ENCODE measurements at places on chromosomes 3 and 15.

DNA sequence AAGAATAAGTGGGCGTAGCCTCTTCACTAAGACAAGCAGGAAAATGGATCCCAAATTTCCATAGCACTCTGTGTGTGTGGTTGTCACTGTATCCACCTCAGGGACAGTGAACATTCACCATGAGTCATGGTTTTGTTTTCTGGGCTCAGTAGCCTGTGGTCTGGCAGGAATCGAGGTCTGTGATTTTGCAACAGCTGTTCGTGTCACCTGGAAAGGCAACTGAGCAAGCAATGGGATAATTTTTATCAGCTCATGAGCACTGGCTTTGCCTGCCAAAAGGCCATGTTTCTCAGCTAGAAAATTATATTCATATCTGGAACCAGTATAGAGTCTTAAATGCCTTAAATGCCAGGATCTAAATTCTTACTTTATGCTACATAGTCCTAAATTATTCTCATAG, 60.9 kb downstream of the STRIT1 start:
- no peak for ATAC-seq

DNA sequence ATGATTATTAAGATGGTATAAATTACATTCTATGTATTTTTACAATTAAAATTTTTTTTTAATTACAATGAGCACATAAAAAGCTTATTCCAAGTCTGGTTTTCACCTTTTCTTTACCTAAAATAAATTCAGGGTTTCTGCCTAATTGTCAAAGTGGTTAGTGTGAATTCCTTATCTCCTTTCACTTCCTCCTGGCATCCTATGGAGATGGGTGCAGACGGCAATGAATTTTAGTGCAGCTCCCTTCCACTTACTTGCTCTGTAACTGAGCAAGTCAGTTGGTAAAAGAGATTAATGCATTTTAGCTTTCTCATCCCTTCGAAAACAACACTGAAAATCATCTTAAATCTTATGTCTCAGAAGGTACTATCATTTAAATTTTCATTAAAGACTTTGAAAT, 13.1 kb downstream of the HDGFL3 start:
- ATAC-seq, result no peak

- no peak for ATAC-seq
Observed at GRCh38 chr3:188693435-188693834, 478.3 kb upstream of the TPRG1 start.

DNA sequence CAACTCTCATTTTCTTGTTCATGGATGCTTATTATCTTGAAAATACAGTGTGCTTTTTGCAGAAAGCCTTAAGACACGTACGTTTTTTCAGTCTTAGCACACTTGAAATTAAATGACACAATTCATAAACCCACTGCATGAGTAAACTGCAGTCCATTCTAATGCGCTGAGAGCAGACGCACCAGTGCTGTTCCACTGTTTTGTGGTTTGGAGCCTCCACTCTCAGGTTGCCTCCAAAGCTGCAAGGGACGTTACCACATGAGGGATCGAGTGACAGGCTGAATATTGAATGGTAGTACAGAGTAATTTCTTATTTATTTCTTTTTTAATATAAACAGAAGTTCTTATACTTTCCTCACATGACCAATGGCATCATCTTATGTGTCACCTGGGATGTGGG, 12.3 kb downstream of the IQCH start:
- ATAC-seq, result no peak

- ATAC-seq, result no peak
Observed at GRCh38 chr15:75361989-75362641, 6.3 kb downstream of the MAN2C1 start.

GRCh38 chr15:75156326-75157215, 45.1 kb upstream of the C15orf39 start:
- no peak for ATAC-seq

GRCh38 chr3:72095521-72095920, 310.6 kb upstream of the PROK2 start:
- no peak for ATAC-seq

- no peak for ATAC-seq
Observed at GRCh38 chr3:78972617-78973301, 795.0 kb downstream of the ROBO1 start.

DNA sequence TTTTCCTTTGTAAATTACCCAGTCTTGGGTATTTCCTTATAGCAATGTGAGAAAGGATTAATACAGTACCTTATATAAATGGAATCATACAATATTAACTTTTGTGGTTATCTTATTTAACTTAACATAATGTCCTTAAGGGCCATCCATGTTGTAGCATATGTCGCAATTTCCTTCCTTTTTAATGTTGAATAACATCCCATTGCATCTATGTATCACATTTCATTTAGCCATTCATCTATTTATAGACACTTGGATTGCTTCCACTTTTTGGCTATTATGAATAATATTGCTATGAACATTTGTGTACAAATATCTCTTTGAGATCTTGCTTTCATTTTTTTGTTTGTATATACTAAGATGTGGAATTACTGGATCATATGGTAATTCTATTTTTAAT, 342.2 kb downstream of the PDCD6IP start:
- no peak for ATAC-seq

DNA sequence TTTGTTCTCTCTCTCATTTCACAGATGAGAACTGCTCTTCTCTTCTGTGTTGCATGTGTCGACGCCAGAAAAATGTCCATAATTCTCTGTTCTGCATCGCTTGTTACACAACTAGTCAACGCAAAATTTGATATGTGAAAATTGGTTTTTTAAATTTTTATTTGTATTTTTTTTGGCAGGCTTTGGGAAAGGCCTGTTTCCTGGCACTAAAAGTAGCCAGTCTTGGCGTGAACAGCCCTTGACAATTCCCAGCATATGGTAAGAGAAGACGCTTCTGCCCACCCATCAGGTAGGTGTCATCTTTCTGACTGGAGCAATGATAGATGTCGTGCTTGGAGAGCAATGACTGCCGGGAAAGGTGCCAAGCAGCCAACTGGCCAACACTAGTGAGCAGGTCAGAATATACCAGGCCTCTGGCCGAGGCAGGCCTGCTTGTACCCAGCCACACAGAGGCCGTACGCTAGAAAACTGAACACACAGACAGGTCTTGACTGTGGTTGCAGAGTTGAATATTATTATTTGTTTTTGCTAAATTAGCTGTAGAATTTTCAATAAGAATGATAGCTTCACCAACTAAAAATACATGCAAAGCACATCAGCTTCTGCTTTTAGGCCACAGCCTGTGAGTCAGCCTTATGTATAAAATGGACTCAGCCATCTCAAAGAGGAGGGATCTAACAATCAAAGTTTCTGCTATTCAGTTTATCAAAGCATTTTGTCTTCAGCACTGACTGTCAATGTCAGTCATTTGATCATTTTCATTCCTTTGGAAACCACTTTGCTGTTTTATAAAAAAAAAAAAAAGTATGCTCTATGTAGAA, 837.5 kb downstream of the MCTP2 start:
- no peak for ATAC-seq

DNA sequence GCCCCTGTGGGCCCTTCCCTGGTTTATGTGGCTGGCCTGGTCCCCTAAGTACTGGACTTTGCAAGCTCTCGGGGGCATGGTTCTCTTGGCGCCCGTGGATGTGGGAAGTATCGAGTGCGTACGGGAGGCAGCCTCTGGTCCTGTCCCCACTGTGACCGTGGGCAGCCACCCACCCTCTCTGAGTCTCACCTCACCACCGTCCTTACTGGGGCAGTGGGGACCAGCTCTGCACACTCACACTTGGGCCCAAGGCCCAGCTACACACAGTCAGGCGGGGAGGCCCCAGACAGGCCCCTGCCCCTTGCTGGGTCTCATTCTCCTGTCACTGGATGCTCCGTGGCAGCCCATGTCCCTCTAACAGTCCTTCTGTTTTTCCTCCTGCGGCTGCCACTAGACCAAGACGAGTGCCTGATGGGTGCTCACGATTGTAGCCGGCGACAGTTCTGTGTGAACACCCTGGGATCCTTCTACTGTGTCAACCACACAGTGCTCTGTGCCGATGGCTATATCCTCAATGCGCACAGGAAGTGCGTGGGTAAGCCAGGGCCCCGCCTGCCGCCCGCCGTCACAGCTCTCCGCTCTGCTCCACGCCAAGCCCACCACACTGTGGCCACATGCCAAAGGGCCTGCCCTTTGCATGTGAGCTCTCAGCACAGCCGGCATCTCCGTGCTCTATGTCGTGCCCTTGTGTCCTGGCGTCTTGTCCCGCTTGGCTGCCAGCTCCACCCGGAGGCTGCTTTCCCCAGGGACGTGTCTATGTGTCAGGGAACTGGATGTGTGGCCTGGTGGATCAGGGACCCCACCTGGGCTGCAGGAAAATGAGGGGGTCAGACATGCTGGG, 72.7 kb downstream of the FBLN2 start:
- no peak for ATAC-seq

DNA sequence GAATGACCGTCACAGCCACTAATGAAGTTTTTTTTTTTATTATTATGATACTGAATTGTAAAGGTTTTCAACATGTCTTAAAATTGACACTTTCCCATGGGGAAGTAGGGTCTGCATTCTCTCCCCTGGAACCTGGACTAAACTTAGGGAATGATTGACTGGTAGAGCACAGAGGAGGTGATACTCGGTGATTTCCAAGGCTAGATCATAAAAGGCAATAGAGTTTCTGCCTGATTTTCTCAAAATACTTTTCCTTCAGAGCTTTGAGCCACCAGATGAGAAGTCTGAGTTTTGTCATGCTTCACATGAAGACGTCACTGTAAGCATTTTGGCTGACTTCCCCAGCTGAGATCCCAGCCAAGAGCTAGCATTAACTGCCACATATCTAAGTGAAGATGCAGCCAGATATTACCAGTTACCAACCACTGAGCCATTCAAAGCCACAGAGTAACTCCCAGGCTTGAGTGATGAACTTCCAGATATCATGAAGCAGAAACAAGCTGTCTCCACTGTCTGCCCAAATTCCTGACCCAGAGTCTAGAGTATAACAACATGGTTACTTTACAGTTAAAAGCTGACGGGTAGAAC, 105.8 kb downstream of the LSAMP start:
- no peak for ATAC-seq

GRCh38 chr15:29857221-29857789, 35.0 kb upstream of the TJP1 start:
- no peak for ATAC-seq

GRCh38 chr3:148800414-148800813, 27.2 kb upstream of the CPB1 start:
- ATAC-seq, result no peak

- no peak for ATAC-seq
Observed at GRCh38 chr15:66757521-66757920, 55.5 kb downstream of the SMAD6 start.

- ATAC-seq, result no peak
Observed at GRCh38 chr3:86948822-86949221, 42.1 kb downstream of the VGLL3 start.

- ATAC-seq, result no peak
Observed at GRCh38 chr3:126147932-126148683, 32.3 kb downstream of the ALDH1L1 start.

DNA sequence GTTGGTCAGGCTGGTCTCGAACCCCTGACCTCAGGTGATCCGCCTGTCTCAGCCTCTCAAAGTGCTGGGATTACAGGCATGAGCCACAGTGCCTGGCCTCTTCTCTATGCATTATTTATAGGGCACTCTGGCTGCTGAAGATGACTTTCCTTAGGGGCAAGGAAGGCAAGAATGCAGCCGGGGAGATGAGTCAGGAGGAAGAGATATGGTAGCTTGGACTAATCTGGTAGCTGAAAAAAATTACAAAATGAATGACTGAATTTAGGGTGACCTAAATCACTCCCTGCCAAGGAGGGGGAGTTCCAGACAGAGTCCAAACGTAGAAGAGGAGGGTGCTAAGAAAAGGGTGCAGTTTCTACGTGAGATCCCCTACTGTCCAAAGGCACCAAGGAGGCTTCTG, 14.2 kb downstream of the RHCG start:
- ATAC-seq, result no peak

GRCh38 chr3:73604451-73604850, 20.3 kb downstream of the PDZRN3 start:
- ATAC-seq, result no peak

- ATAC-seq, result no peak
Observed at GRCh38 chr15:77048135-77048876, 22.6 kb downstream of the TSPAN3 start.

- ATAC-seq, result no peak
Observed at GRCh38 chr3:152120601-152121269, 148.0 kb upstream of the MBNL1 start.

GRCh38 chr3:158103887-158104327, 2.3 kb downstream of the SHOX2 start:
- no peak for ATAC-seq

GRCh38 chr15:42199126-42199525, 9.0 kb downstream of the VPS39 start:
- ATAC-seq, result no peak
